ENCODE measurements at places on chromosomes 7 and 10.

DNA sequence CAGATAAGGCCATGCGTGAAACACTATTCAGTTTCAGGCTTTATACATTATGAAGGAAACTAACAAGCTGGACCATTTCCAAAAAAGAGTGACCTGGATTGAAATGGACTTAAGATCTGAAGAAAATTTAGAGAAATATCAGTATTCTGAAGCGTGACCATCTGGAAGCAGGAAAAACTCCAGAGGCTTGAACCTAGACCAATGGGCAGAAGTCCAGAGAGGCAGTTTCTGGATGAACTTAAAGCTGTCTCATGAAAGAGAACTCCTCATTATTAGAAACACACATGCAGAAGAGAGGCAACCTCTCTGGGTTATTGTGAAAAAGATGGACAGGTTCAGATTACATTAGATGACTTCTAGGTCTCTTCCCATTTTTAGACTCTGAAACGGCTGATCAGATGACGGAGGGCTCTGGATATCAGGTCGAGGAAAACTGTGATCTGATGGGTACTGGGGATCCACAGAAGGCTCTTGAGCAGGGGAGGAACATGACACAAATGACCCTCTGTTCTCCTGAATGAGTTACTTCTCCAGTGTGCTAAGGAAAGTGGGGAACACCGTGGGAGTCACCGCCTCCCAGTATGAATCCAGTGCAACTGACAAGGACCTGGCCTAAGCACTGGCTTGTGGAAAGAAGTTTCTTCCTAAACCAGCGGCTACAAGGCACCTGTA, 116.5 kb downstream of the SPDYE5 start:
- DNase-seq: no peak

GRCh38 chr10:24969841-24970281, 17.5 kb upstream of the PRTFDC1 start:
- no peak for DNase-seq

DNA sequence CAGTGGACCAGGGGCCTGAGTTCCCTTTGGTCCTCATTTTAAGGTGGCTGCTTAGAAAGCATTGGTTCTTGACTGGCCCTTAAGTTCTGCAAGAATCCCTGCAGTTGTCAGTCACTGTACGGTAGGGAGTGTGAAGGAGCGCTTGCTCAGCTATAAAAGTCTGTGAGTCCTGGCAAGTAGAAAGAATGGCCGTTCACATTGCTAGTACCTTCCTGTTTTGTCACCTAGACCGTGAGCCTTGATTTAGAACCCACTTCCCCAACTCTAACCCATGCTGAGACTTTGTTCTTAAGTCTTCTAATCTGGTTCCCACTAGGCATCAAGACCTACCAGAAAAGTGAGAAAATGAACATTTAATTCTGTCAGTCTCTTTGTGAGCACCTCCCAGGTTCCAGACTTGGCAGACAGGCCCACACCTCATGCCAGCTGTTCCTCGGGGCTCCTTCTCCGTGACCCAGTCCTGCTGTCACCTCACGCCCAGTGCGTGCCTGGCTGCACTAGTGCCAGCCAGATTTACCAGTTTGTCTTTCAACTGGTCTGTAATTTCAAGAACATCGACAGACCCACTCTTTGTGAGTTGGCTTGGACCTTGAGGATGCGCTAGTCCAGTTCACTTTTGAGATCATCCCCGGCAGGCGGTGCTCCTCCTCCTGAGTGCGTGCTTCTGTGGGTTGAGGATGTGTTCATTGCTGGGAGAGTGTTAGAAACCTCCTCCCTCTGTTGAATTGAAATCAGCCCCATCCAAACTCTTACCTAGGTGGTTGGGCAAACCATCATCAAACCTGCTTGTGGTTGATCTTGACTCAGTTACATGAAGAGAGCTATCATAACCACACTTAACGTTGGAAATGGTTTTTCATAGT, 78.5 kb downstream of the SHH start:
- DNase-seq: no peak

DNA sequence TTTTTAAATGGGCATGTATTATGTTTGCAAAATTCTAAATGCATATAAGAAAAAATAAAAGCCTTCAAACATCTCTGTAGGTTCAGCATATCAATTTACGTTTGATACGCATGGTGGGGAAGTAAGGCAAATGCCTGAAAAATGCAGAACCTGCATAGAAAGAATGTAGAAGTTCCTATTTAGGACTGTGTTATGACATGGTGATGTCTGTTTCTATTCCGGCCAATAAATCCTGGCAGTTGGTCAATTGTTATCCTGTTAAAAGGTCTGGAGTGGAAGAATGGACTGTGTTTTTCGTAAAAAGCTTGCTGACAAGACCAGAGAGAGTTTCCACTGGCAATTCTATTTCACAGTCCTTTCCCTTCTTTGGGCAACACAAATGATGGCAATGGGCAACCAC, 49.6 kb upstream of the CAV2 start:
- DNase-seq: no peak

GRCh38 chr7:122038904-122039303, 105.1 kb downstream of the AASS start:
- DNase-seq: no peak

DNA sequence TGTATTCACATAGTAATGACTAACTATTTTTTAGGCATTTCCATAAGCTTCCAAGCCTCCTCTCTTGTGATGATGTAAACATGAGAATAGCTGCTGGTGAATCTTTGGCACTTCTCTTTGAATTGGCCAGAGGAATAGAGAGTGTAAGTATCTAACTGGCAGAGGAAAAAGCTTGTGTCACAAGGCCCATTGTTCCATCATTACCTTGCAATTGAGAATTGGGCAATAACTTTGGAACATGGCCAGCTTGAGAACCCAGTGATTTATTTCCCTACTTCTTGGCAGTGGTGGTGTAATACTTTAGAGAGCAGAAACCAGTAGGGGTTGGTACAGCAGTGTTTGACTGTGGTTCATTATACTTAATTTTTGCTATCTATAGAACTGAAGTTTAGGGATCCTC, 12.0 kb downstream of the IFRD1 start:
- DNase-seq: no peak

DNA sequence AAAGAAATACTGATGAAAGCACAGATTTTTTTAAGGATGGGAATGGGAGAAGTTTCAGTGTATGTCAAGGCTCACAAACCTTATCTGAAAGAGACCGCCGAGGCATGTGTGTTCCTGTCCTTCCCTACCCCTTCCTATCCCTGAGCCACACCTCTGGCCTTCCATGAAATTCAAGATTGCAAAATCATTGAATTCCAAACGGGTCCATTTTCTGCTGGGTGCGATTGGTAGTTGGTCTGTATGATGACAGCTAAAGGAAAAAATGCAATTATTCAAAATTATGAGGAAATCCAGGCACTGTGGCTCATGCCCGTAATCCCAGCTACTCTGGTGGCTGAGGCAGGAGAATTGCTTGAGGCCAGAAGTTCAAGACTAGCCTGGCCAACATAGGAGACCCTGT, 170.1 kb downstream of the ARHGAP12 start:
- no peak for DNase-seq

DNA sequence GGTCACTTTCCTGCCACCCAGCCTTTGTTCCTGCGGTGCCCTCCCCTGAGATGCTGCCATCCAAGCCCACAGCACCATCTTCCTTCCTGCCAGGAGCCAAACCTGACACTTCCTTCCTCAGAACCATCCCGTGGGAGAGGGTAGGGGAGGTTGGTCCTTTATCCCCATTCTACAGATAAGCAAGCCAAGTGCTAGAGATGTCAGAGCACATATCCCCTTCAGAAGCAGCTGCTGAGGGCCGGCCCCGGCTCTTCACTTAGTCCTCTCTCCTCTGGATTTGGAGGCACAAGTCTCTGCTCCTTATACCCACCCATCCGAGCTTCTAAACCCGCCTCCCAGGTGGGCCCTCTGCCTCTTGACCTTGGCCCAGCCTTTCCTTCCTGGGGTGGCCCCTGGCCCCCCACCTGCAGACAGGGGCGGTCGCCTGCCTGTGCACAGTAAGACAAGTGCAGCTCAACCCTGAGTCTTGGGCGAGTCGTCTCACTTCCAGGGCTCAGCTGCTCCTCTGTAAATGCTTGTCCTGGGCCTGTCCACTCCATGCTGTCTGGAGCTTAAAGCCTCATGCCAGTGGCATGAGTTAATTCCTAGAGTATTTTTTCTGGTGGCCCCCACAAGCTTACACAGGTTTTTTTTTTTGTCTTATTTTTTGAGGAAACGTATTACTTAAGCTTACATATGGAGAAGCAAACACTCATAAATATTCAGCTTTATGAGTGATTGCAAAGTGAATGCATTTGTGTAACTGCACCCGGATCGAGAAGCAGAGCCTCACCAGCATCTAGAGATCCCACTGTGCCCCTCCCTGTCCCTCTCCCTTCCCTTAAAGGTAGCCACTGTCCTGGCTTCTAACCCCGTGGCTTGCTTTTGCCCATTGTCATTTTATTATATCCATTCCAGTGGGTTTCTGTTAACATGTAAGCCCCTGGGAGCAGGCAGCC, 125.1 kb downstream of the CDH23 start:
- no peak for DNase-seq

Measured in stimulated activated CD4-positive, alpha-beta T cell treated with anti-CD3 and anti-CD28 coated beads, Interleukin-12 subunit alpha, Interleukin-12 subunit beta, amount 100 ng/mL, for 48 hours (primary cell).